ENCODE measurements at places on chromosomes 6 and 20. TPM values are rescaled to one million over a fixed set of nuclear protein-coding genes. Genes with fewer than 3 reads are reported as not detected.

Gene DPPA5
- not detected for total RNA-seq

Gene SMPDL3A
- total RNA-seq: 11.8 TPM

GRCh38 chr6:167416676-167417430 lies 92.0 kb downstream of the TTLL2 start:
- ATAC-seq: no peak

- ATAC-seq: no peak
These were observed 120.6 kb upstream of the TMEM181 start for GRCh38 chr6:158439255-158439654.

DNA sequence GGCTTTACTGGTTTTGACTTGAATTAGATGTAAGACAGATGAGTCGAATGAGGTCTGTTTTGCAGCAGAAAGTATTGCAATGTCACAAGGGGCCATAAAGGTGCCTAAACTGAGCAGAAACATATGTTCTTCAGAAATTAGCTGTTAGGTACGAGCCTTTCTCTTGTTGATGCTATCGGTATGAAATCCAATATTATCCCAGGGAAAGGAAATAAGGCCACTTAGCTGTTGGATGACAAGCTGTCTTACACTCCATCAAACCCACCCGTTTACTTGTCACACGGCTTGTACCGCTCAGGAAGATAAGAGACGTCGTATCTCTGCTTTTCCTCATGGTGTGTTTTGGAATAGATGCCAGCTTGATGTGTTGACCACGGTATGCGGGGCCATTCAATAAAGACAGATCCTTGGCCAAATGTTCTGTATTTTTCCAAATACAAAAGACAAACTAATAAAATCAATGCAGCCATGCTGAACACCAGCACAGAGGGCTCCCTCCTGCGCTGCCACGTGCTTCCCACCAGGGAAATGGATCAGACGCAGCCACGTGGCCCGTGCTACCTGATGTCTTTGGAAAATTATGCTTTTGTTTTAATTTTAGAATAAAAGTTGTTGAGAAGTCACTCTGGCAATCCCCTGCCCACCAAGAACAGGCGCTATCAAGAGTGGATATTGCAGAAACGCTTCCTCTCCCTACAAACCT lies 255.9 kb upstream of the SULF2 start:
- ATAC-seq: no peak

DNA sequence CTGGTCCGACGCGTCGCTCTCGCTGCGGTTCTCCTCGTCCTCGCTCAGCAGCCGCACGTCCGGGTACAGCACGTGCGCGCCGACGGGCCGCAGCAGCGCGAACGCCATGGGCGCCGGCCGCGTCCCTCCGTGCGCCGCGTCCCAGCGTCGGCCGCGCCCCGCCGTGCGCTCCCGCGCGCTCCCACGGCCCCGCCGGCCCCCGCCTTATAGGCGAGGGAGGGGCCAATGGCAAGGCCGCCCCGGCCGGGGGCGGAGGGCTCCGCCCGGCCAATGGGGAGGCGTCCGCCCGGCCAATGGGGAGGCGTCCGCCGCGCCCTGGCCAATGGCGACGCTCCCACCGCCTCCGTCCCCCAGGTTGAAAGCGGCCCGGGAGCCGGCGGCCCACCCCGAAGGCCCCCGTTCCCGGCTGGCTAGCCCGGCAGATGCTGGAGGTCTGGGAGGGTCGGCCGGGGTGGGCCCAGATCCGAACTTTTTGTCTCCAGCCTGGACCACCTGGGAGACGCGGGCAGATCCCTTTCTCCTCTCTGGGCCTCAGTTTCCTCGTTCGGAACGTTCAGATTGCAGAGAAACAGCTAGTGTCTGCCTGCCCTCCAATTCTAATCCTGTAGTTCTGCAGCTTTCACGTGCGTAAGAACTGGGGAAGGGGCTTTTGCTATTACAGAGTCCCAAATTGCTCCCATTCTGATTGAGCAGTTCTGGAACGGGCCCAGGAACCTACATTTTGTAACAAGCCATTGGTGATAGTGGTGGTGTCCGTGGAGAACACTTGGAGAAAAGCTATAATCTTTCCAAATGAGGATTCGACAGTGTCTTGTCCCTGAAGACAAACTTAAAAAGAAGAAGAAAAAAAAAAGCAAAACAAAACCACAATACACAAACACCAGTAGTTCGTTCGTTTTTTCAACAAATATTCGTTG lies at the start of gene TCF15:
TCF15 (minus strand) TSS at position 180 of the 917 bp plus-strand sequence; CDS start at position 108, 72 bp downstream.
- ATAC-seq: peak; percentile 48

DNA sequence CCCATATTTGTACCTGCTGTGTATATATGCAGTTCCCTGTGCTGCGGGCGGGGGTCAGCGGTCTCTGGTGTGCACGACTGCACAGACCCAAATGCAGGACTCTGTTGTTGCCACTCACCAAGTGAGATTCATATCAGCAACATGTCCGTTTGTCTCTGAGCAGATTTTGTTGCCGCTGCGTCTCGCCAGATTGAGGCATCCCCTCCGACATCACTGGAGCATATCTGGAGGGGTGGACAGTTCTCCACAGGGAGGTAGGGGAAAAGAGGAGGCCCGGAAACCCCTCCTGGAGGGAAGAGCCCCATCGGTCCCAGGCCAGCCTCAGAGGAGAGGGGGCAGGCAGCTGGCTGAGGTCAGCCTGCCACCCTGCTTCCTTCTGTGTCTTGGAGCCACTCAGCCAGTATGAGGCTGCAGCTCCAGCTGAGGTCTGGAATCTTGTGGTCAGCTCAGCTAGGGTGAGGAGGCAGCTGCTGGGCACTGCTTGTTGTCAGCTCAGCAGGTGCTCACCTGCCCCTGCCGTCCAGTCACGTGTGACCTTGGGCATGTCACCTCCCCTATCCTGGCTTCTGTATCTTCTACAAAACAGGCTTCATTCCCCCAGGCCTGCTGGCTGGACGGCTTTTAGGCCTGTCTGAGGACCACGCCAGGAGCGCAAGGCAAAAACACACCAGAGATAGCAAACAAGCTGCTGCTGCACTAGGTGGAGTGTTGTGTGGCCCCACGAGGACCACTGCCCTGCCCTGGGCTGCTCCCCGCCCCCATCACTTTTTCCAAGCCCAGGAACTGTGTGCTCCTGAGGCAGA lies 47.1 kb downstream of the HNF4A start:
- ATAC-seq: no peak
